ENCODE measurements at places on chromosomes 12 and 14. TPM values are rescaled to one million over a fixed set of nuclear protein-coding genes. Genes with fewer than 3 reads are reported as not detected.

Gene ERP27
- 0.13 TPM for total RNA-seq

Gene RGS6
- not detected for total RNA-seq

Gene ZFYVE1
- total RNA-seq: 14.7 TPM

Gene TM7SF3
- 138 TPM for total RNA-seq

Gene CLEC7A
- not detected for total RNA-seq

Gene PIK3C2G
- total RNA-seq: not detected

Gene CLEC4C
- total RNA-seq: not detected

Gene MAP1LC3B2
- 0.53 TPM for total RNA-seq

Gene PMEL
- 1.2 TPM for total RNA-seq

Gene GPHB5
- total RNA-seq: not detected

Gene KLHL33
- 0.13 TPM for total RNA-seq

Gene SPTB
- under 0.01 TPM for total RNA-seq

Gene PCED1B
- total RNA-seq: 0.66 TPM

Gene CLEC12A
- total RNA-seq: not detected
